ENCODE measurements at places on chromosomes 3 and 15.

DNA sequence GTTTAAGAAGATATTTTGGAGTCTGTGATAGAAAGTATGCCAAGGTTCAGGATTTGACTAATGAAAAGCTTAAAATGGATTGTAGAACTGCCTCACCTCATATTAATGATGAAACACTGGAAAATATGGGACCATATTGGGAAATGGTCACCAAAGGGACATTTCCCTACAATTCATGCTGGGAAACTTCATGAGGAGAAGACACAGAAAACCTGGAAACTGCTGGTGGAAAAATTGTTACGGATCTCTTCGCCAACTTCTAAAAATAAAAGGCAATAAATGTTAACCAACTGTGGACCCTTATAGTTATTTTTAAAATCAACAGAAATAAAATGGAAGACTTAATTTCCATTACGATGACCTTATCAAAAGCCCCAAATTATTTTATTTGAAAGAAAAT is 97.6 kb upstream of the FRMD4B start:
- no peak for DNase-seq

GRCh38 chr15:94080989-94081605 is 150.3 kb upstream of the MCTP2 start:
- no peak for DNase-seq

- no peak for DNase-seq
These were observed 34.5 kb downstream of the CCDC12 start for GRCh38 chr3:46942076-46942475.

GRCh38 chr3:47128137-47128536 is 35.8 kb downstream of the SETD2 start:
- DNase-seq = no peak

- DNase-seq = no peak
These were observed 347.6 kb upstream of the RARB start for GRCh38 chr3:25080461-25080860.

DNA sequence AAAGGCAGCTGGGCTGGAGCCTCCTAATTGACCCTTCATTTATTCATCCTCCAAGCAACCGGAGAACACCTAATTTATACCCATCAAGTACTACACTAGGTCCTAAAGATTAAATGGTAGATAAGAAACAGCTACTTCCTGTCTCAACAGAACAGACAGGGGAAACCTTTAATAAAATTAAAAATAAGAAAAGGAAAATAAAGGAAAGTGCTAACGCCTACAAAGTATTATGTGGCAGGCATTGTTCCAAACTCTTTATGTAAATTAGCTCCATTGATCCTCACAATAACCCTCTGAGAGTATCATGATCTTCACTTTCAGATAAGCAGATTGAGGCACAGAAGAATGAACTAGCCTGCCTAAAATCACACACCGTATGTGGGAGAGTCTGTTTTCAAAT is 139.5 kb downstream of the CNTN6 start:
- no peak for DNase-seq

DNA sequence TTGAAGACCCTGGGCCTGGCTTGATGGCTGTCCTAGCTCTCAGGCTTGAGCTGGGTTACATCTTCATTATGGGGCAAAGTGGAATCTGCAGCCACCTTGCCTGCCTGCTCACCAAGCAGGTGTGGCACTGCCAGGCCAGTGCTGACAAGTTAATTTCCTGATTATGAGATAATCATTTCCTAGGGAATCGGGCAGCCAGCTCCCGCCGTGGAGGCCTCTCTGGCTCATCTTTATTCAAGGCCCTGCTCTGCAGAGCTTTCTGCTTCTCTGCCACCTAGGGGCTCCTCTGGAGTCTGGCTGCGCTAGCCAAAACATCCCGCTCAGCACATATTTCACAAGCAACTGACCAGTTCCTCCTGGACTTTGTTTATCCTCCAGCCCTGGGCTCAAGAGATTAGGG is 9.9 kb downstream of the LOXL1 start:
- DNase-seq = no peak

DNA sequence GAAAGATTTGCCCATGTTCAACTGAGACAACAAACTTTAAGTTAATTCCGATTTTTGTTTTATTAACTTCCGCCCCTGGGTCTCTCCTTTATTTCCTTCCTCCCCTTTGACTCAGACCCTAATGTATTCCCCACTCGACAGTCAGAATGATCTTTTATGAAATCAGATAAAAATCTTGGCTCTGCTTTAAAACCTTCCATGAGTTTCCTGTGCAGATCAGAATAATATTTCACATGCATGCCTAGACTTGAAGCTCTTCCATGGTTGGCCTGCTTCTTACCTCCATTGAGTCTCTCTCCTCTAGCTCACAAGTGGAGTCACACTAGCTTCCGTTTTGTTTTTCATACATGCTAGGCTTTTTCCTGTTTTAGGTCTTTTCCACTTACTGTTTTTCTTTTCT is 116.8 kb upstream of the SPATA16 start:
- no peak for DNase-seq

DNA sequence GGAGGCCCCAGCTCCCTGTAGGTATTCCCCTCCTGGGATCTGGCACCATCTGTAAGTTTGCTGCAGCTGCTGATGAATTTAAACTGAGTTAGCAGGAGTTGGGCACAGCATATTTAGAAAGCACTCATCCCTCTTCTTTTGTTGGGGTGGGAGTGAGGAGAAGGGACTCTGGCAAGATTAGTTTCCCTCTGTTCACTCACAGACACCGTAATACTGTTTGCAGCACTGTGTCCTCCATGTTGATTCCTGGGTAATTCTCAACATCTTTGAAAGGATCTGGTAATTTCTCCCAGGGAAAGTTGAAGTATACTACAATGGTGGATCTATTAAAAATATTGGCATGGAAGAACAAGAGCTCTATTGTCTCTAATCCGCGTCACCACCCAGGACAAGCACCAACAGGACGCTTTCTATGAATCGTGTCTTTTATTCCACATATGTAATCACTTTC is 173.3 kb downstream of the RBMS3 start:
- no peak for DNase-seq

- no peak for DNase-seq
These were observed 12.4 kb downstream of the GLYCTK start for GRCh38 chr3:52299879-52300611.

GRCh38 chr15:55277116-55277564 is 12.5 kb downstream of the RAB27A start:
- peak; percentile 35 for DNase-seq

DNA sequence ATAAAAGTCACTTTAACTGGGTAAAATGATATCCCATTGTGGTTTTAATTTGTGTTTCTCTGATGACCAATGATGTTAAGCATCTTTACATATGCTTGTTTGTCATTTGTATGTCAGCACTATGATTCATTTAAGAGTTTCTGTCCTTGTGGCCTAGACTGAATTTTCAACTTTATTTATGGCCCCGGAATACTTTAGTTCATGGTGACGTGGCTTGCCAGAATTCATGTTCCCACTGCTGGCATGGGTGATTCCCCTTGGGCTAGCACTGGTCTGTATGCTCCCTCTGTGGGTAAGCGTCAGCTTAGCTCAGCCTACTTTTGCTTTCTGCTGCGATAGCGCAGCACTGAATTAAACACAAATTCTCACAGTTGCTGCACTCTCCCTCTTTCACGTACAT is 436.3 kb upstream of the SGO1 start:
- DNase-seq = no peak

DNA sequence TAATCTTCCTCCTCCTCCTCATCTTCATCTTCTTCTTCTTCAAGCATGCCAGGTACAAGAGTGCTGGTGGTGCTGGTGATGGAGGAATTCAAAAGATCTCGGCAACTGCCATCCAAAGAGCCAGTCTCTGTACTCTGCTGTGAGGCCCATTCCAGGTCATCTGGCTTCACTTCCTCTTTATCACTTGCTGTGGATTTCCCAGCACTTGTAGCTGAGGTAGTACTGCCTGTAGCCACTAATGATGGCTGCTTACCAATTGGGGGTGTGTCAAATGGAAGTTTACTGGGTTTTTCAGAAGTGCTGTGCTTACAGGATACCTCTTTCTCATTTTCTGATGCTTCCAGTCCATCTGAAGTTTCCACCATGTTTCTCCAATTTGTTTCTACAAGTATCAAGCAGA is 28.8 kb upstream of the SHC4 start:
- DNase-seq = no peak

DNA sequence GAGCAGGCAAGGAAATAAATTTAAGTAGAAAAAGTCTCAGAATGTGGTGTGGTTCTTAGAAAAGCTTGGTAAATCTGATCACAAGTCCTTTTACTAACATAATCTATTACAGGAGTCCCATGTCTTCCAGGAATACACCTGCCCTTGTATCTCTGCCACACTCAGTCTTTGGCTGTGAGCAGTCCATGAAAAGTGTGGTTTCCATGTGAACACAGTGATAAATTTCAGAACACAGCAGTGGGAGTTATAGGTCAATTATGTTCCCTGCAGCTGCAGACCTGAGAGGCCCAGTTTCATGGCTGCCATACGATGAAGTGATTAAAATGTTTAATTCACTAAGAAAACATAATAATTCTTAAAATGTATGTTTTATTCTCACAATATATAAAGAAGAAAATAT is 366.9 kb upstream of the STAC start:
- no peak for DNase-seq

- no peak for DNase-seq
These were observed 133.0 kb upstream of the UMPS start for GRCh38 chr3:124597273-124597672.

GRCh38 chr3:17629400-17629799 is 113.0 kb downstream of the TBC1D5 start:
- no peak for DNase-seq

- DNase-seq = no peak
These were observed 464.5 kb downstream of the RBMS3 start for GRCh38 chr3:29745232-29745870.

DNA sequence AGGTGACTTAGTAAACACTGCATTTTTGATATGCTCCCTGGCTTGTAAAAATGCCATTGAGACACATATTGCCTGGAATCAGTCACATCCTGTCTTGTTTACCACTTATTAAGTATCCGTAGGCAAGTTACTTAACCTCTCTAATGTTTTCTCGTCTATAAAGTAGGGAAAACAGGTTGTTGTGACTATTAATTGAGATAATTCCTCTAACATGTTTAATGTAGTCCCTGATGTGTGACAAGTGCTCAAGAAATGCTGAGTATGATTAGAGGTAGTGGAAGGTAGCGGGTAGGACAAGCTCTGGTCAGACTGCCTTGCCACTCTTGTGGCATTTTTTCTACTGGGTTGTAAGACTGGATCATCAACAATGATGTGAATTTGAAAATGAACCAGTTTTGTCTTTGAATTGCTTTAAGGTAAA is 54.1 kb downstream of the NFKBIZ start:
- DNase-seq = no peak

DNA sequence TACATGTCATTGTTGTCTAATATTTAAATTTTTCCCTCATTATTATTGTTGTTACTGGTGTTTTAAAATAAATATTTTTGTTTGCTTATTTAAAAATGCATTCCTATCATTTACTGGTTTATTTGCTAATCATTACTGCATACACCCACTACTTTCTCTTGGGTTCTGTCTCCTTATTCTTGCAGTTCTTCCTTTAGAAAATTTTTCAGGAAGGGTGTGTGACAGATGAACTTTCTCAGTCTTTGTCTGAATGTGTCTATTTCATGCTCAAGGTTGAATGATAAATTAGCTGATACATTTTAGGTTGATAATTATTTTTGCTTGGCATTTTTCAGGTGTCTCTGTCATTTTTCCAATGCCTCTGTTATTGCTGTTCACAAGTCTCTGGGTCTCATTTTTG is 7.4 kb downstream of the AQP9 start:
- no peak for DNase-seq

- no peak for DNase-seq
These were observed 28.3 kb downstream of the CCDC32 start for GRCh38 chr15:40536501-40536900.

DNA sequence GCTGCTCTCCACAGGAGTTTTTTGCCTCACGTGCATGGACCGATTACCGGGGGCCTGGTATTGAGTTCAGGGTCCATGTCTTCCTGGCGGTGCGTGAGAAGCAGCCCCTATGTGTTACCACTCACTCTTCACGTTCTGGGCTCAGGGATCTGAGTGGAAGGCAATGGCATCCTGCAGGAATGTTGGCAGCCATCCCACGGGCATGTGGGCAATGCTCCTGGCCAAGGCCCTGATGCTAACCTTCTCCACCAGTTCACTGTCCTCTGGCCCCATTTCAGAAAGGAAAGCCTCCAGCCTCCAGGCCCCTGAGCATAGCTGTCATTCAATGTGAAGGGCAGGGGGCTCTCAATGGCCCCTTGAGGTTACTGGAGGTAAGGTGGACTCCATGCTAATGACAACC is 43.0 kb upstream of the KY start:
- DNase-seq = no peak

GRCh38 chr3:39088456-39088855 is 19.0 kb downstream of the GORASP1 start:
- no peak for DNase-seq

DNA sequence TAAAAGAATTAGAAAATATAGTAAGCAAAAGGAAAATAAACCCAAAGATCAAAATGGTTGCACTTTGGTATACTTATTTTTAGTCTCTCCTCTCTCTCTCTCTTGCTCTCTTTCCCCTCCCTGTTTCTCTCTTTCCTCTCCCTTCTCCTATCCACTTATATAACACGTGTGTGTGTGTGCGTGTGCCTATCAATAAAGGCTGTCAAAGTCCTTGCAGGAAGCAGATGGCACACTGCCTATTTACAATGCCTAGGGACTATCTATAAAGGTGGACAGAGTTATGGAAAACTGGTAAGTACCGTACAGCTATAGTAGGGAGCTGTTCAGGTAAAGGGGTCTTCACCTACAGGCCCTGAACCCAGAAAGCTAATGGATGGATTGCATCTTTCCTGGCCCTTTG is 161.6 kb downstream of the SQOR start:
- DNase-seq = no peak

- DNase-seq = no peak
These were observed 68.7 kb downstream of the LMLN start for GRCh38 chr3:198028718-198029117.

DNA sequence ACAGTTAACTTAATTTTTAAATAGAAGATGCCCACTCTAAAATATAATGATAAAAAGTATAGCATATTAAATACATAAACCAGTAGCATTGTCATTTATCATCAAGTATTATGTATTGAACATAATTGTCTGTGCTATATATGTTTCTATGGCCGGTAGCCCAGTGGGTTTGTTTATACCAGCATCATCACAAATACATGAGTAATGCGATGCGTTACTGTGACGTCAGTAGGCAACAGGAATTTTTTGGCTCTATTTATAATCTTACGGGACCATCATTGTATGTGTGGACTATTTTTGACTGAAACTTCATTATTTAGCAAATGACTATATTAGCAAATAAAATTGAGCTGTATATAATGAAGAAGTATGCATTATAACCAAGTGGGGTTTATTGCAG is 82.1 kb downstream of the FLNB start:
- no peak for DNase-seq

- no peak for DNase-seq
These were observed 53.8 kb downstream of the IQSEC1 start for GRCh38 chr3:13019243-13020095.

DNA sequence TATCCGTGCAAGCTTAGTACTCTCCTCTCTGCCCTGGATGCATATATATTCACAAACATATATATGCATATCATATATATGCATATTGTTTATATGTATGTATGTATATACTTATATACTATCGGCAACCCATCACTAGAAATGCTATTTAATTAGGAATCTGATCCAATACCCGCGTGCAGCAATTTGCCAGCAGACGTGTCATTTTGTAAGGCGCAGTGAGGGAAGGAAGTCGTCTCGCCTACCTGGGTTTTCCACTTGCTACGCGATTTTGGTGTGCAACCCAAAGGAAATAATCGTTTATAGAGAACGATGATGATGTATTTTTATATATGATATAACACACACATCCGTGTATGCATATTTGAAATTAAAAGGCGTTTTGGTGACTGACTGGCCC is 5.6 kb upstream of the FEZF2 start:
- no peak for DNase-seq

GRCh38 chr3:54783611-54784010 is 144.2 kb downstream of the LRTM1 start:
- no peak for DNase-seq

All from activated T-helper 1 cell treated with Interleukin-2 at 50 U/mL for 16 hours (primary cell).